Effector CD8-positive, alpha-beta T cell (primary cell): ENCODE measurements at places on chromosomes 2 and 18.
A peak's percentile ranks its signal among the peaks of the same experiment; 100 is the strongest.

- no peak for DNase-seq
These were observed 9.8 kb downstream of the SERTAD2 start for GRCh38 chr2:64643838-64644457.

DNA sequence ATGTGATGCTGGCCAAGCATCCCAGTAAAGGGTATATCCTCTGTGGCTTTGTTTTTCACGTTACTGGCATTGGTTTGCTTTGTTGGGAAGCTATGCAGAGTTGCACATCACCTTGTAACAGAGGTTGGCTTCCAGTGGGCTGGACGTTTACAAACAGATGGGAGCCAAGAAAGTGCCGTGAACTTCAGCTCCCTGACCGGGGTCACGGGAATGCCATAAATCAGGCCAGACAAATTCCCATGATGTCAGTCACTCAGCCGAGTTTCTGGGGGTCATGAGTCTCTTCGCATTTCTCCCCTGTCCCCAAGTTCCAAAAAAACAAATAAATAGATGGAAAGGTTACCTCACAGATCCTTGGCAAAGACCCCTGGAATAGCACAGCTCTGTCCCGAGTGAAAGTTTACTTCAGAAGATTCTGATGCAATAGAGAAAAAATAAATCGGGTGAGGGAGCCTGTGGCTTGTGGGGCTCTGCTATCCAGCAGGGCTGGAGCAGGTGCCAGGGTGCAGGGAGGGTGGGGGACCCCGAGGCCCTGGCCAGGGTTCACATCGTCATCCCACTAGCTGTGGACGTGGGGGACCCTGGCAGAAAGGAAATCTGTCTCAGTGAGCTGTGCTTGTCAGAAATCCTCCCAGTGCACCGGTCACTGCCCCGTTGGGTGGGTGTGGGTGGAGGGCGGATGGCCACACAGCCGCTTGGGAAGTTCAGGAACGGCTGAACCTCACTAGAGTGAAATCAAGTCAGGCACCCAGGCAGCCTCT lies 27.8 kb downstream of the TWIST2 start:
- no peak for DNase-seq

DNA sequence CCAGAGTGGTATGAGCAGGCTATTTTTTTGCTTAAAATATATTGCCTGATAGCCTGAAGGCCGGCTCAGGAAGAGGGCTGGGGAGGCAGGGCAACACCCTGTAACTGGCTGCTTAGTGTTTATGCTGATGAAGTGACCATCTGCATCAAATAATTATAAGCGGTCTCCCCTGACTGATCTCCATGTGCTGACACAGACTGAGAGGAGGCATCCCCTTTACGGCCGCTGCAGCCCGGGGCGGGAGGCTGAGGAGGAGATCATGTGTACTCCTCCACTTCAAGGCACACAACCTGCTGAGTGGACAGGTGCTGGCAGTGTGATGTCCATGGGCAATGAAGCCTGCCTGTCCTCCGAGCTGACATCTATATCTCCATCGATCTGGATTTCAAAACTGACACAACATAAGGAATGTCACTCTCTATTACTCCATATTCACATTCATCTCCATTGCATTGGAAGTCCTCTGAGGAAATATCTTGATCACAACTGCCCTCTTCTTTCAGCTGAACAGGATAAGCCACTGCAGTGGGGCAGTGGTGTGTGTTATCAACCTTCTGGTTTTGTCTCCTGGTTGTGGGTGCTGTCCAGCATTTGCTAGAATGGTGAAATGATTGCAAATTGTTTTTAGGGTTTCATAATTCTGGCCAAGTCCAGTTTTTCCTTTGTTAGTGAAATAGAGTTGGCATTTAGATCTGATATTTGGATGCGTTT lies 143.5 kb downstream of the AQP4 start:
- DNase-seq: no peak

- DNase-seq: no peak
These were observed 226.1 kb downstream of the MYCN start for GRCh38 chr2:16166327-16166981.

DNA sequence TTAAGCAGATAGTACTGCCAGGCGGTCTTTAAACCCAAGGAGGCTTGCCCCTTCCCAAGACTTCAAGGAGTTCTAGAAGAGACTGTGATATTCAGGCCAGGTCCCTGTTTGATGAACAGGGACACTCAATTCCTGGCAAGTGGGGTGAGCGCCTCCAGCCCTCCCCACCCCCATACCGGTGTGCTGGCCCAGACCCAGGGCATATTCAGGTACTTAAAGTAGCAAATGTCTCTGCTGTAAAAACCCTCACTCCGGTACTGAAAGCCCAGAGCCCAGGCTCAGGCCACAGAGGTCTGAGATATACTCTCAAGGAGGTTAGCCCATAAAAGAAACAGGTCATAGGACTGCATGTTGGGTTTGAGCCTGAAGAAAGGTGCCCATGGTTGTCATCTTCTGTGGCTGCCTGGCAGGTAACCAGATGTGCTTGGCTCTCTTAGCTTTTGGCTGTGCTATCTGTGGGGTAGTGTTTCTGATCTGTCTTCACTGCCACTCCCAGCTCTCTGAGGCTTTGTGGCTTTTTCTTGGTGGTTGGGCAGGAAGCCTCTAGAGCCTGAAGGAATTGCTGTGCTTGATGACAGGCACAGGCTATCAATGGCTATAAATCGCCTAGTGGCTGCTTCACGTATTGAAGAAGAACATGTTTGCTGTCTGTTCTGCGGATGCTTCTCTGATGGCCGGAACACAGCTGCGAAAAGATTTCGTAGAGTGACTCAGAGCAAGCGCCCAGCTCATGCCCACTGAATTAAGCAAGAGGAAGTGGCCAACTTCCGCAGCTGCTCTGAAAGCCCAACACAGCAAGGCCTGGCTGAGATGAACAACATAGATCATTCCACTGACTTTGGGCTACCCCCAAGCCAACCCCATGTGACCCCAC lies 63.3 kb upstream of the ALPP start:
- peak; percentile 42 for DNase-seq

GRCh38 chr18:23094411-23095190 lies 40.7 kb upstream of the CABLES1 start:
- DNase-seq: no peak

- DNase-seq: no peak
These were observed 16.4 kb upstream of the MSH2 start for GRCh38 chr2:47386551-47386950.

GRCh38 chr18:74194691-74195090 lies 46.4 kb downstream of the TIMM21 start:
- no peak for DNase-seq

DNA sequence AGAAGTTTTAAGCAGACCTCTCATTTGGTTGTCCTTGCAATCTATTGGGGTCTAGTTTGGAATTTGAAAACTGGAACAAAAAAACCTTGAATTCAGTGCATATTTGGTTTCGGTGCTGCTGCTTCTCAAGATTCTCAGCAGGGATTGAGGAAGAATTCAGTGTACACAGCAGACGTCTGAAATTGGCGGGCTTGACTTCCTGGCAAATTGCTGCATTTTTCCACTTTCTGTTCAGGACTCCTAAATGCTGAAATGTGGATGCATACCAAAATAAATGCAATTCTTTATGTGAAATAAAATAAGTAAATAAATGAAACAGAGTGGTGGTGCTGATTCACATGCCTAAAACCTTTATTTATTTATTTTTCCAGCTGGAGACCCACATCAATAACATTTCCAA lies 332.4 kb upstream of the KYNU start:
- no peak for DNase-seq

- no peak for DNase-seq
These were observed 25.5 kb downstream of the GCG start for GRCh38 chr2:162126527-162126926.

DNA sequence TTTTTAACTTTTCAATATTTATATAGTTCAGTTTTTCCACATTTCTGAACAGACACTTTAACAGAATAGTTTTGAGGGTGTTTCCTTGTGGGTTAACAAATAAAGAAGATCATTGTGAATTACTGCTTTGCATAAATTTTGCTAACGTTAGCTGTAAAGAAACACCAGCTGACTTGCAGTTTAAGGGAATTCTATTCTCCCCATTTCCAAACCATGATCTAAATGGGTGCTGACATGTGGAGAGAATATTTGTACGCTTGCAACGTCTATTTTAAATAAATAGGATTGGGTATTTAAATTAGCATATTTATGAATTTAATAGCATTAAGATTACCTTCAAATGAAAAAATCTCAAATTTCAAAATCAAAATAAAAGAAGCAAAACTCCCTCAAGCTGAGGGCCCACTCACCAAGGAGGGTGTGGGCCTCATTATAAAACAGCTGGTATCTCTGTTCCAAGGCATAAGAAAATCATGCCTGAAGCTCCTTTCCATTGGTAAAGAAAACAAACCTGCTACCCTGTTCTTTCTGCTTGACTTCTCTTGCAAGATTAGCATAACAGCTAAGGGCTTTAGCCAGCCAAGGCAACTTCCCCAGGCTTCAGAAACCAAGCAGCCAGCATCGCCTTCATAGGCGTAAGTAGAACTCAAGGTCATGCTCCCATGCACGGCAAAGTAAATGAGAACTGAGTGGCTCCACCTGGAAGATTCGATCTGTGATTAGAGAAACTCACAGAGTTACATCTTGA lies 3.2 kb downstream of the MRO start:
- no peak for DNase-seq

GRCh38 chr2:198757069-198757468 lies 700.7 kb downstream of the SATB2 start:
- no peak for DNase-seq

- no peak for DNase-seq
These were observed 64.7 kb upstream of the CCDC195 start for GRCh38 chr2:224780823-224781222.

DNA sequence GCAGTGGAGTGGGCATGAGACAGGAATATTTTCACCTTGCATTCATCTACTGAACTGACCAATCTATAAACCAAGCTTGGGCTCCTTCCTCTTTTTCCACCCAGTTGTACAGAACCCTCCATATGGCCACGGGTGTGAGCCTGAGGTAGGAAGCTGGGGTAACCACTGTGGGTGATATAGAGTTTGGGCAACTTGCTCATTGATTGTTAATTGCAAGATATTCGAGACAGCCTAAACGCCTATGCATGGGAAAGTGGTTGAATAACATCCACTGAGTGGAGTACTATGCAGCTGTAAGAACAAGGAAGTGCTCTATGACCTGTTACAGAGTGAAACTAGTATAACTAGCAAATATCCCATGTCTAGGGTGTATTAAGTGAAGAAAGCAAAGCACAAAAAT lies 7.3 kb upstream of the VAPA start:
- no peak for DNase-seq

- no peak for DNase-seq
These were observed 184.5 kb downstream of the INO80D start for GRCh38 chr2:205901491-205901890.

DNA sequence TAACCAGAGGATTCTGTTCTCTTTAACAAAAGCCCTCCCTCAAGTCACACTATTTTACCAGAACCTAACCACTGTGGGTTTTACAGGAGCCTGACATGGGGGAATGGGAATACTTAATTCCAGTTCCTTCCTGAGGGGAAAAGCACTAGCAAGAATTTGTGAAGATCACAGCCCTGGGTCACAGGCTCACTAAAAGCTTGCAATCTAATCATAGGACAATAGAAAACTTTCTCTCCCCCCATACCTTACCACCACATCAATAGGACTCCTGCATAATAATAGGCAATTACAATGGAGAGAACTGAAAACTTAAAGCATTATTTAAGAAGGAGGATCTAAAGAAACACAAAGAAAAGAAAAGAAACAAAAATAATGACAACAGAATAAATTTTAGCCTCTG lies 225.8 kb upstream of the ZNF804A start:
- no peak for DNase-seq

GRCh38 chr18:8988260-8988871 lies 114.1 kb upstream of the NDUFV2 start:
- DNase-seq: peak; percentile 37

DNA sequence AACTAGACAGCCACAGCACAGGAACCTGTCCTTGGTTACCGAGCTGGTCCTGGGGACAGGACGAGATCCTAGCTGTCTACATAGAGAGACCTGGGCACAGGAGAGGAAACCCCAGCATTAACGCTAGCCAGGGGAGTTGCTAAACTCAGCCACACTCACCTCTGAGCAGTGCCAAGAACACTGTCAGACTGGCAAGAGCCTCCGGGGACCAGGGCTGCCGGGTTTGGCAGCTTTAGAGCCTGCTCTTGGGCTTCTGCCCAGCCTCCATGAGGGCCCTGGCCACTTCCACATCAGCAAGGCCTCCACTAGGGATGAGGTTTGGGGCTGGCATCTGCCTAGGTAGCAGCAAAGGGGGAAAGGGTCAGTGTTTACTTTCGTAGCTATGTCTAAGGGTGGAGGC lies 6.7 kb downstream of the TMBIM1 start:
- no peak for DNase-seq

- DNase-seq: no peak
These were observed 999 bp downstream of the INSIG2 start for GRCh38 chr2:118089139-118089800.

DNA sequence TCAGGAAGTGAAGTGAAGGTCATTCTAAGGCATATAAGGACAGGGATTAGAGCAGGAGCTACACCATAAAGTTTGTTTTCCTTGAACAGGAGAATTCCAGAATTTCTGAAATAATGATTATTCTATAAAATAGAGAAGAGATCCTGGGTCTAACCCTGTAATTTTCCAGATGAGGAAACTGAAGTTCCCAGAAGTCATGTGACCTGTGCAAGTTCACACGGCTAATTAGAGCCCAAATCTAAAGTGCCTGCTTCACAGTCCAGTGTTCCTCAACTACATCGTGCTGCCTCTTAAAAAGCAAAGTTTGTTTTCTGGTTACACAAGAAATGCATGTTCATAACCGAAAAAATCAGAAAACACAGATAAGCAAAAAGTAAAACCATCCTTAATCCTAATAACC lies 34.9 kb downstream of the PLB1 start:
- DNase-seq: no peak
